DMS53 (cell line): ENCODE measurements at places on chromosomes 2 and 18.

GRCh38 chr2:70896765-70897202 is 38.9 kb upstream of the ATP6V1B1 start:
- no peak for DNase-seq

DNA sequence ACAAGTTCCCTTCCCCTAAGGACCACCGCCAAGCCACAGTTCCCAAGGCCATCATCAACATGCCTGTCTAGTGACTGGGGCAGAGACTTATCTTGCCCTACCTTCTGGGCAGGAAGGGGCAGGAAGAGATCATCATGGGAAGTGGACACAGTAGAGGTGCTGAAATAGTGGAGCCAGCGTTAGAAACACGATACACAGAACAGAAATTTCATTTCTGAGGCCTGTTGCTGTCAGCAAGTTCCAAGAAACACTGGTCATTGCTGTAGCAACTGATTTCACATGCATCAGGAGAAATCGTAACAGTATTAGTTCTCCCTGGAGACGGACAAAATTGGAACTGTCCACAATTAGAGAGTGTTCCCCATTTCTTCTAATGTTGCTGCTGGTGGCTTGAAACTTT is 83.0 kb downstream of the COLEC12 start:
- no peak for DNase-seq

GRCh38 chr2:46985512-46985911 is 69.9 kb upstream of the MCFD2 start:
- DNase-seq: no peak

GRCh38 chr2:156300337-156300736 is 32.2 kb downstream of the NR4A2 start:
- peak; percentile 55 for DNase-seq

GRCh38 chr2:63950414-63950813 is 68.8 kb downstream of the VPS54 start:
- DNase-seq: peak; percentile 44

DNA sequence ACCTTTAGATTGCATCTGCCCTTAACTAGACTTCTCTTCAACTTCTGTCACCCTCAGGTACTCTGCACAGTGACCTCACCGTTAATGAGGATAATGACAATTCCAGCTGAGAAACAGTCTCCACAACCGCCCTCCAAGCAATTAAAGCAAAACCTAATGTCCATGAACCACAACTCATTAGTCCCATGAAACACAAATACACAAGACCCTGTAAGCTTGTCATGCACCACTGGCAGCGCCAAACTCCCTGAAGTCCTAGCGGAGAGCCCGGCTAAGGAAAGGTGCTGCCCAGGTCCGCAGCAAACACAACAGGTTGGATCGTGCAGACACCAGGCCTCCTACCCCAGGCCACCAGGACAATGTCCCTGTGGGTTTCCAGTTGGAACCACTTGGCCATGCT is 7.4 kb downstream of the SMAD7 start:
- DNase-seq: peak; percentile 46

DNA sequence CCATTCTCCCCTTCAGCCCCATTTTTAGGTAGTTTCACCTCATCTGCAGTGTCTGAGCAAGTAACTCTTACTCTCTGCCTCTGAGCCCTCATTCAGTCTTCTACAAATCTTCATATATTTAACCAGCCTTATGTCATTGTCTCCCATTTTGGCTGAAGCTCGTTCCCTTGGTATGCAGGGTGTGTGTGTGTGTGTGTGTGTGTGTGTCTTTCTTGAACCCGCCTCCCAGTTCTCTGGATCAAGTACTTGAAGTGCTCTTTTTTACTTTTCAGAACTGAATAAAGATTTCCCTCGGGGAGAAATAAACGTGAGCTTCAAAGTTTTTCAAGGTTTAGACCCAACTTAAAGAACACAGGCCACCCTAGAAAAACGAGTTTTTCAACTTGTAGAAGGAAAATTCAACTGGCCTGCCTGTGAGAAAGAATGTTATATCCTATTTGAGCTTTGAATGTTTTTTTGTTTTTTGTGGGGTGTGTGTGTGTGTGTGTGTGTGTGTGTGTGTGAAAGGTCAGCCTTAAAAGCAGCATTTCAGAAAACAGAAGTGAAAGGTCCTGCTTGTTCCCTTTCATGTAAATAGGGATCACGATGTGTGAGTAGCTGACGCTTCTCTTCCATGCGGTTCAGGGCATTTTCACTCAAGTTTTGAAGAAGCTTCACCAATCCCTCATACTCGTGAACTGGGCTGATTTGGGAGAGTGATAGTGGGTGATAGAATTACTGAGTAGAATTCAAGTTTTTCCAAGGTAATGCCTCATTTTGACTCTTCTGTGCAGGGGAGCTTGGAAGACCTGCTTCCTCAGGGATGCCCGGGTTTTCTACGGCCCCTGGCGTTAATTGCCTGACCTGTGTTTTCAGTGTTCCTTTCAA is 50.6 kb upstream of the EML6 start:
- no peak for DNase-seq

- DNase-seq: no peak
Observed at GRCh38 chr2:52312486-52312885, 1280.6 kb upstream of the NRXN1 start.

DNA sequence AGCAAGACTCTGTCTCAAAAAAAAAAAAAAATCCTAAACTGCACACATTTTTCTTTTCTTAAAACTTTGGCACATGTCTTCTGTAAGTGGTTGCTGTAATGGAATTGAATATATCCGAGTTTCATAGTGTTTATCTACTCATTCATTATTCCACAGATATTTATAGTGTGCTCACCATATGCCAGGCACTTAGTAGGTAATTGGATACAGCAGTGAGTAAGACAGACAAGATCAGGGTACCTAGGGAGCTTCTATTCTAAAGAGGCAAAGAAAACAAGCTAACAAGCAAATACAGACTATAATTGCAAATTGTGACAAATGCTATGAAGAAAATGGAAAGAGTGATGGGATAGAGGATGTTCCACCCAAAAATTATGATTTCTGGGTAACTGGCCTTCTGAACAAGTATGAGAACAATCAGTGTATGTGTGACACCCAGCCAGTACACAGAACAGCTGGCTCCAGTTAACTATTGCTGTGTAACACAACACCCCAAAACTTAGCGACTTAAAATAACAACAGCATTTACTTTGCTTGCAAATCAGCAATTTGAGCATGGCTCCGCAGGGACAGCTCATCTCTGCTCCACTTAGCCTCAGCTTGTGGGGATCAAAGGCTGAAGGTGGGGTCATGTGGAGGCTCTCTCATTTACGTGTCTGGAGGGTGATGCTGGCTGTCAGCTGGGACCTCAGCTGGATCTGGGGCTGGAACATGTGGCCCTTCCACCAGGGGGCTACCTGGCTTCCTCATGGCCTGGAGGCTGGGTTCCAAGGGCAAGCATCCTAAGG is 224.9 kb downstream of the INSIG2 start:
- peak; percentile 10 for DNase-seq

GRCh38 chr2:135980434-135981079 is 4.9 kb downstream of the DARS1 start:
- DNase-seq: no peak

DNA sequence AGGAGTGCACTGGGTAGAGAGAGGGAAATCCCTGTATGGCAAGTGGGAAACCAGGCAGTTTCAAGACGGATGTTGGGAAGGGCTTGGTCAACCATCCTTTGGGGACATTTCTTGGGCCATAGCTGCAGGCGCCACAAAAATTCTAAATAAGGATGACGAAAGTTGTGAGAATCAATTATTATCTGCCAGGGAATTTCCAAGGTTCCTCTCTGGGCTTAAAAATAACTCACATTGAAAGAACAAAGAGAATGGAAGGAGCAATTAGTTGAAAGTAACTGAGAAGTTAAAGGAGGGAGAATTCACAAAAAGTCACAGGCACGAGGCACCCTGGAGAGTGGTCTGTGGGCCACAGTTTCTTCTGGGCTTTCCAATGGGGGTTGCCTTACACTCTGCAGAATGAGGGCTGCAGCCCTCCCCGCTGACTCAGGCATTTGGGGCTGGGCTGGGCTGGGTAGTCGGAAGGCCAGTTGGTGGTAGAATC is 195.7 kb downstream of the SMAD7 start:
- DNase-seq: no peak

- no peak for DNase-seq
Observed at GRCh38 chr18:8849696-8850095, 144.3 kb downstream of the MTCL1 start.

DNA sequence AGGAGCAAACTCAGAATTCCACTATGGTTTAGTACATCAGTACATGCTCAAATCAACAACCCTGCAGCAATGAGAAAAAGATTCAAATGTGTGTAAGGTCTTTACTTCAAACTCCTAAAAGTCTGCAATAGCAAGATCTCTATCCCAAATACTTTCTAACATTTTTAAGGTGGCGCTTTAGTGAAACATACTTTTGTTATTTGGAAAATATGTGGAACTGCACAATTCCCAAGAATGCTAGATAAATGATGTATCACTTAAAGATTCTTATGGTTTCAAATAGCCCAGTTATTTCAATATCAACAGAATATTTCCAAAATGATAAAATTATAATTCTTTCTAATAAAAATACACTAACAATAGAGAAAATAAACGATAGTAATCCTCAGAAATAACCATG is 227.6 kb upstream of the SMAD7 start:
- DNase-seq: no peak

- DNase-seq: peak; percentile 93
Observed at GRCh38 chr2:74441690-74442482, at the start of gene RTKN. Gene RTKN (minus strand): TSS chr2:74441937. CDS start chr2:74441816, 121 bp downstream.

DNA sequence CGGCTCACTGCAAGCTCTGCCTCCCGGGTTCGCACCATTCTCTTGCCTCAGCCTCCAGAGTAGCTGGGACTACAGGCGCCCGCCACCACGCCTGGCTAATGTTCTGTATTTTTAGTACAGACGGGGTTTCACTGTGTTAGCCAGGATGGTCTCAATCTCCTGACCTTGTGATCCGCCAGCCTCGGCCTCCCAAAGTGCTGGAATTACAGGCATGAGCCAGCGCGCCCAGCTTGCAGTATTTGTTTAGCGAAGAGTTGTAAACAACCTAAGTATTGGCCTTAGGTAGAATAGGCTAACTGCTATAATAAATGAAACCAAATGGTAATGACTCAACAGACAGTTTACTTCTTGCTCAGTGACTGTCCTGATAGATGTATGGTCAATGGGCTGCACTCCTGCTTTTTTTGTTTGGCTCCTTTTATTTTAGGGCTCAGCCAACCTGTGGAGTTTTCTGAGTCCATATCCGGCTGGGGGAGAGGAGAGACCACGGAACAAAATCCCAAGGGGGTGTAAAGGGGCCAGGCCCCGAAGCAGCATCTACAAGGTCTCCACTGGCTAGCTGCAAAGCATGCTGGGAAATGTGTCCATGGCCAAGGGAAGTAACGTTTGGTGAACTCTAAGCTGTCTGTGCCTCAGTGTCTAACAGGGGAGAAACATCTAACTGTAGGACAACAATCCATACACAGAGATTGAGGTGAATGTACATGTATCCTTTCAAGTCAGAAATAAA is 841.0 kb upstream of the ID2 start:
- DNase-seq: peak; percentile 37
